ENCODE measurements at places on chromosomes 16 and 17. TPM values are rescaled to one million over a fixed set of nuclear protein-coding genes. Genes with fewer than 3 reads are reported as not detected.

DNA sequence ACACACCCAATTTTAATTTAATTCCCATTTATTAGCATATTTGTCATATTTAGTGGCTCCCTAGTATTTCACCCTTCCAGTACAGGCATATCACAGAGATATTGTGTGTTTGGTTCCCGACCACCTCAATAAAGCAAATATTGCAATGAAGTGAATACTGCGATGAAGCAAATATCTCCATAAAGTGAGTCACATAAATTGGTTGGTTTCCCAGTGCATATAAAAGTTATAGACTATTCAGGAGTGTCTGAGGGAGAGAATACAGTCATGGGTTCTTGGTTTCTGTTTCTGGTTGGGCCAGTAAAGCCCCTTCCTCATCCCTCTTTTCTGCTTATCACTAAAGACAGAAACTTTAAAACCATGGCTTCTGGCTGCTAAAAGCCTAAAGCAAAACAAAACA lies 295.4 kb upstream of the AXIN2 start:
- DNase-seq: no peak

DNA sequence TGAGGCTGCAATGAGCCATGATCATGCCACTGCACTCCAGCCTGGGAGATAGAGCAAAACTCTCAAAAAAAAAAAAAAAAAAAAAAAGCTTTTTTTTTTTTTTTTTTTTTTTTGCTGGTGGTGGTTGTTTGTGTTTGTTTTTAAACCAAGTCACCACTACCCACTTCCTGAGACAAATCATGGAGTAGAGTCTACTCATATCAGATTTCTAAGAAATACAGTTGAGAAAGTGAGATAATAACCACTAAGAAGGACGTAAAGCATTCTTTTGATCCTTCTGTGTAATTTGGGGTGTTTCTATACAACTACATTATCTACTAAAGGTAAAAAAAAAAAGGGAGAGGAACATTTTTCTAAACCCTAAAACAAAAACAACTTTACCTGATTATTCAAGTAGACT lies 38.0 kb downstream of the AXIN2 start:
- DNase-seq: no peak

DNA sequence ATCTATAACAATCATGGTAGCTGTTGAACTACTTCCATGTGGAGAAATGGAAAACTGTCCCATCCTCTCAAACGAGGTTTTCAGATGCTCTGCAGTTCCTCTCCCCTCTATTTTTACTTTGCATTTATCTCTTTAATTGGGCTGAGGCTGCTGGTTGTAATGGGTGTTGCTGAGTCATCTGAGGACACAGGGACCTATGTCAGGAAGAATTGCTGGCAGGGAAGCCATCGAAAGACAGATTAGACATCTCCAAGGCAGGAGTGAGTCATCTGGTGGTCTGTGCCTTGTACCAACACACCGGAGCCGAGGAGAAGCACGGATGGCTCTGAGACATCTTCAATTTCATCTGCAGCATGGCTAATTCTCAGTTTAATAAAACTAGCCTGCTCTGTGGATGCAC lies 394.5 kb downstream of the GRIN2A start:
- no peak for DNase-seq

DNA sequence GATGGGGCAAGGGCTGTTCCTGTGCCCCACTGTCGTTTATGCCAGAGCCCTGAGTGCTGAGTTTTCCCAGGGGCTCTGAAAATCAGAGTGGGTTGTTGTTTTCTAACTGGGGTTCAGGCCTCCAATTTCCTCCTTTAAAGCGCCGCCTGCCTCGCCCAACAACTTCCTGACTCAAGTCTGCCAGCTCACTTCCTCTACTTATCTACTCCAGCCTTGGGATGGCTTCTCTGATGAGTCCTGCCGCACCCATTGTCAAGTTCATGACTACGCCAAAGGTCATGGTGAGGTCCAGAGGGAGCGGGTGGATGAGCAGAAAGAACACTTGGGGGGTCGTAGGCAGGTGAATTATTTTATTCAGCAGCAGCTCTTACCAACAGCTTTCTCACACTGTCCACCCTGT lies 104.7 kb downstream of the UTP18 start:
- no peak for DNase-seq

DNA sequence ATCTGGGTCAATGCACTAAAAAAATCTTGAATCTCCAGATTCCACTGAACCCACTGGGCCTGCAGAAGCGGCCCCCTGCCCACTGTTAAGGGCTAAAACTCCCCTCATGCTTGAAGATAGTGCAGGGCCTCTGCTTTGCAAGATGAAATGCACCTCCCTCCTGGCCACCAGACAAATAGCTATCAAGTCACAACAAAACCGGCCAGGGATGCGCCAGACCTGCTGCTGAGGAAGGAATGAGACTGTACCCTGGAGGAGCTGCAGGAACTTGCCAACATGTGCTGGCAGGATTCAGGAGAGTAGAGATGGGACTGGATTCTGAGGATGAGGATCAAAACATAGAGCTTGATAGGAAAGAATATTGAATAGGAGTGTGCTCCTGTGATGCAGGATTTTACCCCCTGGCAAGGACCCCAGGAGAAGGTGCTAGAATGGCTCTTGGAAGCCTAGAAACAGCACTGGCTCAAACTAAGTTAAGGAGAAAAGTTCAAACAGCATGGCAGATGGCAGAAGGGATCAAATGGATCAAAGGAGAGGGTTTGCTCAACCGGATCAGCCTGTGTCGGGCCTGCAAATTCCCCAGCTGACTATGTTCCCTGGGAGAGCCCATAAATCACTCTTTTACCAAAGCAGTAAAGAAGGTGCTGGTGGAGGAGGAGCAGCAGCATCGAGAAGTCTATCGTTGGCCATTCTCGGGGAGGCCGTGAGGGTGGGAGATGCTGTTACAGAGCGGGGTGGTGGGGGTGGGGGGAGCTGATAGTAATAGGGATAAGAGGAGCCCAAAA lies 27.2 kb upstream of the XYLT2 start:
- DNase-seq: no peak

GRCh38 chr17:33871720-33872540 lies 383.2 kb upstream of the CCL2 start:
- no peak for DNase-seq

AGRP gene
- not detected for total RNA-seq

DNA sequence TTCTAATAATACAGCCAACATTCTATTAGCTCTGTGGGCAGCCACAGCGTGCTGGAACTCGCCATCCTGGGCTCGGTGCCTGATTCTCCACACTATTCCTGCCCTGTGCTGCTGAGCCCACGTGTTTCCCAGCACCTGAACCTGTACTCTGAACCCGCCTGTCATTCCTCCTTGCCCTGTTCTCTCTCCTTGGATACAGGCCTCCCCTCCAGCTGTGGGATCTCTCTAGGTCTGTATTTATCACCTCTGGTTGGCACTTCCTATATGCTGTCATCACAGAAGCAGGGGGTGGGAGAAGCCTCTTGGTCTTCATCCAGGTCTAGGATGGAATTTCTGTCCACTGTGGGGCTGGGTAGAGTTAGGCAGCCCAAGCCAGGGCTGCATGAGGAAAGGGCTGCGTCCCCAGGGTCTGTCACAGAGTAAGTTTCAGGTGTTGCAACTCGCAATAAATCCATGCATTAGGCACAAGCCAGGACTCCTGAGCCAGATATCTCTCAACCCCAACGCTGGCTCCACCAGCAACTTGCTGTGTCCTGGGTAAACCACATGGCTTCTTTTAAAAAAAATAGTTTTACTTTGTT lies 56.0 kb downstream of the ABAT start:
- no peak for DNase-seq

CETP gene
- total RNA-seq: 0.35 TPM

- DNase-seq: no peak
Measured at GRCh38 chr17:7346761-7347614, 5.0 kb upstream of the KCTD11 start.

KRT32 gene
- not detected for total RNA-seq

DNA sequence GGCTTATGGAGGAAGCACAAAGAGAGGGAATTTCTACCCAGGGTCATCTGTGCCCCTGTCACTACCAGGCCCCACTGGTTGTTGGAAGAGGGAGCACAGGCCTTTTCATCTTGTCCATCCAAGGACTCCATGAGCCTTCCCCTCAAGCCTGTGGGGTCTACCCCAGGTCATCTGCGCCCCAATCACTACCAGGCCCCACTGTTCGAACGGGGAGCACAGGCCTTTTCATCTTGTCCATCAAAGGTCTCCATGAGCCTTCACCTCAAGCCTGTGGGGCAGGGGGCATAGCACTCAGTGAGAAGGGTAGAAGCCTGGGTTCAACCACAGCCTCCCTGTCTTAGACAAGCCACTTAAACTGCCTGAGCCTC lies 101.5 kb upstream of the CDH5 start:
- no peak for DNase-seq

DNA sequence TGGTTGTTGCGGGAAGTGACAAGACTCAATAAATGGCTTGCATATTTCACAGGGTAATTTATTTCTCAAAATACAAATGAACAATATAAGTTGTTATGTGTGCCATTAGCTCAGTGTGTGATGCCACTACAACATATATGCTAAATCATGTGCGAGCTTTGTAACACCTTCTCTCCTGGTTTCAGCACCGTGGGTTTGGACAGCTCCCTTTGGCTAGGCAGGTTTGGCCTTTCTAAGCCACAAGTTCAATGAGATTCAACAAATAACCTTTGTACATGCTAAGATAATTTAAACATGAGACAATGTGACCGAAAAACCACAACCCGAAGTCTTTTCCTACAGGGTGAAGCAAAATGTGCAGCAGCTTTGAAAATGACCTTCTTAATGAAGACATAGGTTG lies 563.9 kb downstream of the TMEM114 start:
- no peak for DNase-seq

GRCh38 chr17:29625037-29625750 lies 2.5 kb upstream of the CORO6 start:
- no peak for DNase-seq

DNA sequence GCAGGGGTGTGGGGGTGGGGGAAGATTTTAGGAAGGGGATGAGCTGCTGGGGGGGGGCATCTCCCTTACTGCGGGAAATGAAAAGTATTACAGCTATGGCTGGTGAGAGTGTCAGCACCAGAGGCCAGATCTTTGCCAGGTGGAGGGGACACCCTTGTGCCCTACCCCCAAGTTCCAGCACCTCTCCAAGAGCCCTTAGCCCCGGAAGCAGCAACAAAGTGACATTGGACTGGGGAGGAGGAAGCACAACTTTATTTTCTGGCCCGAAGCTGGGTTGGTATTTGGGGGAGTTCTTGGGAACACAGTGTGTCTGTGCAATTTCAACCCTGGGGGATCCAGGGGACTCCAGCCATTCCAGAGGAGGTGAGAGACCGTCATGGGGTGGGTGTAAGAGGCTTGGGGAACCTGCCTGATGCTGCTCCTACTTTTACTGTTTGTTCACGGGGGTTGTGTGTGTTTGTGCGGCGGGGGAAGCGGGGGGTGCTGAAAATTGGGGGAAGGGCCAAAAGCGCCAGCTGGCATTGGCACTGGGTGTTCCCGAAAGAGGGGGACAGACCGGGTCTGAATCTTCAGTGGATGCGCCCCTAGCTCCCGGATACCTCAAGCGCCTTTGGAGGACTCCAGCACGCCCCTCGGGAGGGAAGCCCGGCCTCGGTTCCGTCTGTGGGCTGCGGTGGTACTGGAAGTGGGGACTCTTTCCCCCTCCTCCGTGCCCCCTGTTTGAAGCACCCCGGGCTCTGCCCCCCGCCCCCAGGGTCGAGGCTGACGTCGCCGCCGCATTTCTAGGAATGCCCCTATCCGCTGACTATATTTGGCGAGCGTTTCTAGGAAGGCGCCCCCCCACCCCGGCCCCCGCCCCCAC lies 230.3 kb downstream of the MRTFB start:
- DNase-seq: peak; percentile 44

DNA sequence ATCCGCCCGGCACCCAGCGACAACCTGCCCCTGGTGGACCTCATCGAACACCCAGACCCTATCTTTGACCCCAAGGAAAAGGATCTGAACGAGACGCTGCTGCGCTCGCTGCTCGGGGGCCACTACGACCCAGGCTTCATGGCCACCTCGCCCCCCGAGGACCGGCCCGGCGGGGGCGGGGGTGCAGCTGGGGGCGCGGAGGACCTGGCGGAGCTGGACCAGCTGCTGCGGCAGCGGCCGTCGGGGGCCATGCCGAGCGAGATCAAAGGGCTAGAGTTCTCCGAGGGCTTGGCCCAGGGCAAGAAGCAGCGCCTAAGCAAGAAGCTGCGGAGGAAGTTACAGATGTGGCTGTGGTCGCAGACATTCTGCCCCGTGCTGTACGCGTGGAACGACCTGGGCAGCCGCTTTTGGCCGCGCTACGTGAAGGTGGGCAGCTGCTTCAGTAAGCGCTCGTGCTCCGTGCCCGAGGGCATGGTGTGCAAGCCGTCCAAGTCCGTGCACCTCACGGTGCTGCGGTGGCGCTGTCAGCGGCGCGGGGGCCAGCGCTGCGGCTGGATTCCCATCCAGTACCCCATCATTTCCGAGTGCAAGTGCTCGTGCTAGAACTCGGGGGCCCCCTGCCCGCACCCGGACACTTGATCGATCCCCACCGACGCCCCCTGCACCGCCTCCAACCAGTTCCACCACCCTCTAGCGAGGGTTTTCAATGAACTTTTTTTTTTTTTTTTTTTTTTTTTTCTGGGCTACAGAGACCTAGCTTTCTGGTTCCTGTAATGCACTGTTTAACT lies 1.0 kb downstream of the NOG start:
- no peak for DNase-seq

OR4D1 gene
- total RNA-seq: not detected

DNA sequence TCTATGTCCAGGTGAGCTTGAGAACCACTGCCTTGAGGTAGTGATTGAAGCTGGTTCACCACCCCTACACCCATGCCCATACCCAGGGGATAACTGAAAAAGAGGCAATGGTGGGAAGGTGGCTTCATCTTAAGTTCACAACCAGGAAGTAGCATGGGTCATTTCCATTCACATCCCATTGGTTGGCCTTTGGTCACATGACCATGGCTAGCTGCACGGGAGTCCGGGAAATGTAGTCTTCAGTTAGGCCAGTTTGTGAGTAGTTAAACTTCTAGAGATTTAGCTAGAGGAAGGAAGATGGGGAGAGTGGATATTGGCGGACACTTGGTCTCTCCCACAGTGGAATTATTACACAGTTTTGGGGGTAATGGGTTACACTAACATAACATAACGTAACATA lies 92.9 kb downstream of the RGS9 start:
- DNase-seq: no peak

- no peak for DNase-seq
Measured at GRCh38 chr16:83967838-83968305, at the start of gene NECAB2. NECAB2 (plus strand) TSS chr16:83968244; CDS start chr16:83968649, 405 bp downstream.

- DNase-seq: no peak
Measured at GRCh38 chr17:76686538-76687297, 24.0 kb downstream of the MXRA7 start.

All from mucosa of descending colon (tissue), 3 donors.